ENCODE measurements at places on chromosomes 12 and 14. TPM values are rescaled to one million over a fixed set of nuclear protein-coding genes. Genes with fewer than 3 reads are reported as not detected.
A peak's percentile ranks its signal among the peaks of the same experiment; 100 is the strongest.

DNA sequence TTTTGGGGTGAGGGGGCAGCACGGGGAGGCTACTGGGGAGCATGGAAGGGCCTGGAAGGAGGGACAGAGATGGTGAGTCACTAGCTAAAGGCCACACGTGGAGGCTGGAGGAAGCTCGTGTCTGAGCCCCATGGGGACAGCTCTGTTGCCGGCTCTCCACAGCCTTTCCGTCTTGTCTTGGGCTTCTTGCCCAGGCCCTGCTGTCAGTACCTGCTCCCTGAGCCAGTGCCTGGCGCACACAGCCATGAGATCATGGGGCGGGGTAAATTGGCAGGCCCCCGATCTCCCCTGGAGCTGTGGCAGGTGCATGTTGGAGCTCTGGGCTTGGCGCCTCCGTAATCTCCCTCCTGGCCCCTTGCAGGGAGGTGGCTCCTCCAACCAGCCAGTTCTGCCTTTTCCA lies 16.1 kb upstream of the KRT80 start:
- peak; percentile 83 for DNase-seq

DNA sequence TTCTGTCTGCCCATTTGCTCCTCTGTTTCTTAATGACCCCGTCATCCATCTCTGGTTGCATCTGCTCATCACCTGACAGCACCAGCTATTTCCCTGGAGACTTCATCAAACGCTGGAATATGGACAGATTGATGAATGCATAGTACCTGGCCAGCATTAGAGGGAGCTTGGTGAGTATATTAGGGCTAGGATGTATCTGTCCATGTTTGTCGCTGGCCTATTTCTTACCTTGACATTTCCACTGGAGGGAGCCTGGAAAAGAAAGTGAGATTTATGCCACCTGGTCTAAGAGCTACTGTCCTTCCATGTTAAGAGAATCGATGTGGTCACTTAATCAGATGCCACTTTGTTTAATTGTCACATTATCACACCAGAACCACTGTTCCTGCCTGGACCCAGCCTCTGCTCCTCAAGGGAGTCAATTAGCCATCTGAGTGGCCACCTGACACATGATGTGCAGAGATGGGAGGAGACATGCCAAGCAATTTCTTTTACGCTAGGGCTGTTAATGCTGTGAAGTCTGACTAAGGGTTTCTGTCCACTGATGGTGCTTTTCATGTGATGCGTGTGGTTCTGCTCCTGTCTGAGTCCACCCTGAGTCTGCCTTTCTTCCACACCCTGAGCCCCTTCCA lies 75.3 kb upstream of the SFSWAP start:
- no peak for DNase-seq

GRCh38 chr14:75832621-75833297 lies 149.0 kb downstream of the TGFB3 start:
- DNase-seq, result peak; percentile 48

DNA sequence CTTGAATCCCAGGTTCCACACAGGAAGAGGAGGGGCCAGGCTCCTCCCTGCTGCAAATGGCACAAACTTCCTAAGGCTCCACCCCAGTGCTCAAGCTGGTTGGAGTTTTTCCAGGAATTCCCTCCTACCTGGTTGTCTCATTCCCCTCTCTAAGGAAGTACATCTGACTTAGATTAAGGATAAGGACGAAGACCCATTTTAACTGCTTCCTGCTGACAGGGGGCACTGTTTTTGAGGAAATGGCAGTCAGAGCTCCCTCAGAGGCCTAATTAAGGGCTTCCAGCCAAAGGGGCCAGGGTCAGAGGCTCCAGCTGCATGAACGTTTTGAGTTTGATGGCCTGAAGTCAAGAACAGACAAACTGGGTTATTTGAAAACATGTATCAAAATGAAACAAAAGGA lies 1084.7 kb downstream of the SLC6A15 start:
- DNase-seq, result peak; percentile 41

The CMKLR1 gene
- total RNA-seq, result 6.1 TPM

The KLRF1 gene
- 0.51 TPM for total RNA-seq
